Choroid plexus epithelial cell (primary cell): ENCODE measurements at places on chromosomes 12 and 14.

DNA sequence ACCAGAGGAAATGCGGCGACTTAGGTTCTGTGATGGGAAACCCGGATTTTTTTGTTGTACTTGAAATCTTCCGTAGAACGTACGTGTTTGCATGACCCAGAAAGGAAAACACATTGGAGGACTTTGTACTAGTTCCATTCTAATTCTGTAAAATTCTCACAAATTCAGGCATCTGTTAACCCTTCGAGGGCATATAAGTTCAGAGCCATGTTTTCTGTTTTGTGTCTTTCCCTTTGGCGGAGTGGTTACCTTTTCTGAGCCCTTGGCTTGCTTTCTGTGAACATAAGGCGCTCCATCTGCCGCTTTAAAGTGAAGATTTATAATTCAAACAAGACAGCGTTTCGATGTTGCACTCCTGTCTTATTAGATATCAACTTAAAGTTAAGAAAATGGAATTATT lies 34.2 kb downstream of the BICD1 start:
- DNase-seq: peak; percentile 26

DNA sequence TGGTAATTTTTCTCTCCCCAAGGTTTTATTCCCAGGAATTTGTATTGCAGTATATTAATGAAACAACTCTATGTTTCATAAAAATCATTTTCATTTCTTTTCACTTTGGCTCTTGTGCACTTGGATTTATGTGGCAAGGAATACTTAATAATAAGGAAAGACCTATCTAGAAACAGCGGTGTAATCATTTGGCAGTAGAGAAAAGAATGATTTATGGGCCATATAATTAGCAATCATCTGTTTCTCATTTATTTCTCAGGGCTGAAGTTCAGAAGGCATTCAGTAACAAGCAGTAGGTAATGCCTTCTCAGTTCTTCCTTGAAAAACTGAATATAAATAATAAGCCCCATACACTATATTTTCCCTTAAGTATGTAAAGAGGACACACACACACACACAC lies 172.6 kb downstream of the ANO4 start:
- no peak for DNase-seq

DNA sequence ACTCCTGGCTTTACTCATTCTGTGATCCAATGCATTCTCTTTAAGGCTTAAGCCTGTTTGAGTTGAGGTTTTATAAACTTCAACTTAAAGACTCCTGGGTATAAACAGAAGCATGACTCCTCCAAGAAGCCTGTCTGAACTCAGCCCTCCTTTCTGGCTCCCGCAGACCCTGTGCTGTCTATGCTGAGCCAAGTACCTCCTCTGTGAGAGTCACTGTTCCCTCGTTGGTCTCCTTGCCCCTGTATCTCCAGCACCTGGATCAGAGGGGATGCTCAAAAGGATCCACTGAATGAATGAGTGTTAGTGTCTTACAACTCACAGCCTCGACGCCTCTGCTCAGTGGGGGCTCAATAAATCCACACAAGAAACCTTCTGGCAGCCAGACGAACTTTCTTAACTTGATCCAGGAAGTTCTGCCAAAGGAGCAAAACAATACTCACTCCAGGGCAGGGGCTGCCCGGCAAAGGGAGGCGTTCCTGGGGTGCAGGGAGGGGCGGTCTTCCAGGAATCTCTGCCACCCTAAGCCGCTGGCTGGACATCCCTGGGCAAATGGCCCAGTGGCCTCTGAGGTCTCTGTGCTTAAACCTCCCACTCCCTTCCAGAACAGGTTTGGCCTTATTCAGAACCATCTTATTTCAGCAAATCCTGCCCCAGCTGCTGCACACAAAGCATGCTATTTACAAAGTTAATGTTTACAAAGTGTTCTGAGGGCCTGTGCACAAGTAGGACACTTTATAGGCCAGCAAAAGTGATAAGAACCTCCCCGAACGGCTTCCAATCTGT lies 32.9 kb downstream of the MAP1LC3B2 start:
- DNase-seq: peak; percentile 40

GRCh38 chr14:20219033-20219432 lies 4.5 kb upstream of the OR11H6 start:
- no peak for DNase-seq

DNA sequence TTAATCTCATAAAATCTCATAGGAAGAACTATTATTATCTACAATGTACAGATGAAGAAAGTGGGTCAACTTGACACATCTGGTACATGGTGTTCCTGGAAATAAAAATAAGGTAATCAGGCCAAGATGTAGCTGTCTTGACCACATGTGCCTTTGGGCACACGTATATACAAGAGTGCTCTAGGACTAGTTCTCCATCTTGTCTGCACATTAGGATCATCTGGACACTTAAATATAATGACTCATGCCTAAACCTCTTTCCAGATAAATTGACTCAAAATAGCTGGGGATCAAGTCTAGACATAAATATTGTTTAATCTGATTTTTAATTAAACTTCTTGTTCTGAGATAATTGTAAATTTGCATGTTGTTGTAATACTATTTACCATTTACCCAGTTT lies 182.6 kb downstream of the CNTN1 start:
- no peak for DNase-seq

DNA sequence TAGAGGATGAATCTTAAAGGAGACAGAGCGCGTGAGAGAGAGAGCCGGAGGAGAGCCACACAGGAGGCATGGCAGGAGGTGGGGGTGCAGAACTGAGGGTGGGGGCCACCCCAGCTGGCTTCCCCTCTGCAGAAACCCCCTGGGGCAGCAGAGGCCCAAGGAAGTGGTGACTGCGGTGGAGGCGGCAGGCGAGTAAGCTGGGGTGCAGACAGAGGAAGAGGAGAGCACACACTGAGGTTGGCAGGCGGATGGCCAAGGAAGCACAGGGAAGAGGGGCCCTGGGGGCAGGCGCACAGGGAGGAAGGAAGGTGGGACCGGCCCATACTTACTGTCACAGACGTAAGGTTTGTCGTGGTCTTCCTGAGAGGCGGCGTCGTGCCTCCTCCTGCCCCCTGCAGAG lies 179.8 kb downstream of the DPF3 start:
- no peak for DNase-seq

- DNase-seq: no peak
Observed at GRCh38 chr12:16260206-16260605, 17.3 kb downstream of the SLC15A5 start.

DNA sequence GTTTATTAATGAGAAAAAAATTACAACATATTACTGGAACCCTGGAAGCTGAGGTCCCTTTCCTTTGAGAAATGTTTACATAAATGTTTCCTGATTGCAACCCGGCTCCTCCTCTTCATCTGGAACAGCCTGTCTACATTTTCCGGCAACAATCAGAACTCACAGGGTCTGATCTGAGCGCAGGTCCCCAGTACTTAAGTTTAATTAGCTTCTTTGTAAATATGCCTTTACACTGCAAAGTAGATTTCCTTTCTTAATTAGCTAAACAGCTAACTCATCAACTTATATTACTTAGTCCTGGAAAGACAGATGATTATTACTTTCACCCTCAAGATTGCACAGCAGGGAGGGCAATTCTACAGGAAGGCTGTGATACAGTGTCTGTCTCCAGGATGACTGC lies 213.0 kb downstream of the MON2 start:
- DNase-seq: peak; percentile 44

- no peak for DNase-seq
Observed at GRCh38 chr12:22415342-22416309, 81.1 kb upstream of the ST8SIA1 start.

- DNase-seq: peak; percentile 50
Observed at GRCh38 chr12:2944401-2945047, 14.7 kb upstream of the TEAD4 start.
